ENCODE measurements at places on chromosomes 4 and X.

DNA sequence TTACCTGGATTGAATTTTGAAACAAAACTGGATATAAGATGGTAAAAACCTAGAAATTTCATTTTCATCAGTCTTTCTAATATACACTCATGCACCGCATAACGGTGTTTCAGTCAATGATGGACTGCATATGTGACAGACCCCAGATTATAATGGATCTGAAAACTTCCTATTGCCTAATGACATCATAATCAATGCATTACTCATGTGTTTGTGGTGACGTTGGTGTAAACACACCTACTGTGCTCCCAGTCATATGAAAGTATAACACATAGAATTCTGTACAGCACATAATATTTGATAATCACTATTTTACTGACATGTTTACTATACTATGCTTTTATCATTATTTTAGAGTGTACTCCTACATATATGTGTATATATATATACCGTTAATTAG lies 119.9 kb upstream of the AGA start:
- DNase-seq = no peak

GRCh38 chr4:151031831-151032605 lies 16.9 kb upstream of the LRBA start:
- no peak for DNase-seq

DNA sequence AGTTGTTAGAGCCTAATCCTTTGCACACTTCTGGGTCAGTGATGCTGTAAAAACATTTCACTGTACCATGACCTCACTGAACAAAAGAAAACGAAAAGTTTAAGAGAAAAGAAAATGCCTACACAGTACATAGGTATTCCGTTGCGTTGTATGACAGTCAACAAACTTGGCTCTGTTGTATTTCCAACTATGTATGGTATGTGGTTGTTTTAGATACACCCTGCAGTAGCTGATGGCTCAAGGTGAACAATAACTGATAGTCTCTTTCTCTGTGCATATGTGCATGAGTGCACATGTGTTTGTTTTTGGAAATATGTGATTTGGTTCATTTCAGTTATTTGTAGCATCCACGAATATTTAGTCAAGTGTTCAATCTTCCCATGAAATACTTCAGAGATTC lies 176.0 kb downstream of the BMPR1B start:
- no peak for DNase-seq

DNA sequence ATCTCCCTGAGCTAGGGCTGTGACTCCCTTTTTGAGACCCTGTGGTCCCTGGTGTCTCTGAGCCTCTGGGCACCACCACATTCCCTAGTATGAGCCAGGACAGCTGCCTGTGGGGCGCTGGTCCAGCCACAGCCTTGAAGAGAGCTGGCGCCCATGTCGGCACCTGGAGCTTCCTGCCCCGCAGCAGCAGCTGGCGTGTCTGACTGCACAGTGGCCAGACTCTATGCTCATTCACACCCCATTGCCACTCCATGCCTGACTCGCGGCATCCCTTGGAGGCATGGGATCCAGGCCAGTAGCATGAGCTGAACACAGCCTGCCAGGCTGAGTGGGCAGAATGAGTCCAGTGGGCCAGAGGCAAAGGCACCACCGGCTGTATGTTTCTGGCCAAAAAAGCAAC lies 8.3 kb upstream of the SPP1 start:
- no peak for DNase-seq

DNA sequence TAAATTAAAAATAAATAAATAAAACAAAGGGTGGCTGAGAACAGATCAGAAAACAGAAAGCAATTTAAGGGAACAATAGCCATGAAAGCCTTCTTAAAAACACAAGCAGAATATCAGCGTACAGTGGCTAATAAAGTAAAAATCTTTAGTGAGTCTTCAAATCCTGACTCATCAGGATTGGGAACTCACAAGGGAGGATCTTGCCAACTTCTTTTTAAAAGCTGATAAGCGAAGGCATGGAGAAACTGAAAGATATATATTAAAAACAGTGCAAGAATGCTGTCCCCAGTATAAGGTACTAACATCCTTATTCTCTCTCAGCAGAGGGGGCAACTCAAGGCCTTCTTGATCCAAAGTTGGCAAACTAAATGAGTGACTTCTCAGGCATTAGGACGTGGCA lies 180.1 kb downstream of the DHX15 start:
- no peak for DNase-seq
